ENCODE measurements at places on chromosomes 2 and 18. TPM values are rescaled to one million over a fixed set of nuclear protein-coding genes. Genes with fewer than 3 reads are reported as not detected.
A peak's percentile ranks its signal among the peaks of the same experiment; 100 is the strongest.

- no peak overlapping the region for H3K27ac ChIP-seq
- H3K4me3 ChIP-seq, result no peak overlapping the region
- H3K4me1 ChIP-seq, result peaks cover 12% of the 10 kb centered on the region
- no peaks in the 10 kb centered on the region for H3K36me3 ChIP-seq
- no peaks in the 10 kb centered on the region for H3K27me3 ChIP-seq
Observed at GRCh38 chr2:11490194-11490593, 24.2 kb upstream of the E2F6 start.

GRCh38 chr2:81747481-81748070 lies 1443.0 kb upstream of the LRRTM1 start:
- no peak overlapping the region for H3K27ac ChIP-seq
- no peaks in the 10 kb centered on the region for H3K27me3 ChIP-seq
- no peak for DNase-seq
- no peaks in the 10 kb centered on the region for H3K4me1 ChIP-seq
- H3K4me3 ChIP-seq, result no peak overlapping the region

PRKCE gene
- total RNA-seq, result 82.2 TPM

DNA sequence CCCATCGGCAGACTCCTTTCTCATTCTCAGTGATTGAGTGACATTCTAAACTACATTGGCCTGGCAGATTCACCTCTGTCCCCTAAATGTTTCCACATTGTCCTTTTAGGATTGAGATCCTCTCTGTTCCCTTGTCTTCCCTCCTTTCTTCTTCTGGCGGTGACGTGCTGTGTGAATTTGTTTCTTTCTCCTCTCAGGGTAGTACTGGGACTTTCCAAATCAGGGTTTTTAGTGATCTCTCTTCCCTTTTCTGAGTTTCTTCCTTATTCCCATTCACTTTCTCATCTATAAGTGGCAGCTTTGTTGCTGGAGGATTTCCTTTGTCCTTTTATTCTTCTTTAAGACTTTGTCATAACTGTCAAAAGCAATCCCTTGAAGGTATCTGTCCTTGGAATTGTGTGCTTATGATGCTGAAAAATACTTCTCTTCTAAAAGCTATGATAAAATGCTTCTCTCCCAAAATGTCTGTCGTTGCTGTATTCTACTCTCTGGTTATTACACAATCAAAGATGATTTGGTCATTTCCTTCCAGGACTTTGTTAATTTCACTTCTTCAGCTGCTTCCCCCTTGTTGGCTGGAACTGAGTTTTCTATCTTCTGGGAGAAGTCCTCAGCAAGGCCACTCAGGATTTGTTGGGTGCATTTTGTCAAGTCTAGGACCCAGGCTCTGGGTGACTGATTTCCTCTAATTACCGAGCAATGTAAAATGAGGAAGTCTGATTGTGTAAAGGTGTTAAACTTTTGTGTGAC lies 4.9 kb upstream of the IL1B start:
- no peaks in the 10 kb centered on the region for H3K36me3 ChIP-seq
- H3K4me1 ChIP-seq, result no peaks in the 10 kb centered on the region
- peak; percentile 26 for DNase-seq
- no peaks in the 10 kb centered on the region for H3K27me3 ChIP-seq
- no peak overlapping the region for H3K27ac ChIP-seq

ADAM23 gene
- total RNA-seq, result 1.6 TPM

- H3K4me1 ChIP-seq, result no peaks in the 10 kb centered on the region
- no peaks in the 10 kb centered on the region for H3K27me3 ChIP-seq
- H3K27ac ChIP-seq, result no peak overlapping the region
- no peaks in the 10 kb centered on the region for H3K36me3 ChIP-seq
Observed at GRCh38 chr18:55031979-55032378, 72.7 kb upstream of the CCDC68 start.

DNA sequence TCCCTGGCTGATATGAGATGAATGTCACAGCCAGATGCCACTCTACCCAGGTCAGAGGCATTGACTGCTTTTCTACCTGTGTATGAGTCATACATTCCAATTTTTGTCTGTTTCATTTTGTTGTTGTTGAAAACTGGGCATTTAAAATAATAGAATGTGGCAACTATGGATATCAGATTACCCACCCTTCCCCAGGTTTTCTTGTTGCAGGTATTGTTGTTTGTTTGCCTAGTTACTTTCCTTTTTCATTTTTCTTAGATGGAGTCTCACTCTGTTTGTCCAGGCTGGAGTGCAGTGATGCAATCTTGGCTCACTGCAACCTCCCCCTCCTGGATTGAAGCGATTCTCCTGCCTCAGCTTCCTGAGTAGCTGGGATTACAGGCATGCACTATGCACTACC lies 70.2 kb downstream of the LRRC30 start:
- no peaks in the 10 kb centered on the region for H3K4me1 ChIP-seq
- H3K36me3 ChIP-seq, result no peaks in the 10 kb centered on the region
- no peak overlapping the region for H3K27ac ChIP-seq
- DNase-seq, result no peak

MAP3K19 gene
- total RNA-seq, result 21.1 TPM

DNA sequence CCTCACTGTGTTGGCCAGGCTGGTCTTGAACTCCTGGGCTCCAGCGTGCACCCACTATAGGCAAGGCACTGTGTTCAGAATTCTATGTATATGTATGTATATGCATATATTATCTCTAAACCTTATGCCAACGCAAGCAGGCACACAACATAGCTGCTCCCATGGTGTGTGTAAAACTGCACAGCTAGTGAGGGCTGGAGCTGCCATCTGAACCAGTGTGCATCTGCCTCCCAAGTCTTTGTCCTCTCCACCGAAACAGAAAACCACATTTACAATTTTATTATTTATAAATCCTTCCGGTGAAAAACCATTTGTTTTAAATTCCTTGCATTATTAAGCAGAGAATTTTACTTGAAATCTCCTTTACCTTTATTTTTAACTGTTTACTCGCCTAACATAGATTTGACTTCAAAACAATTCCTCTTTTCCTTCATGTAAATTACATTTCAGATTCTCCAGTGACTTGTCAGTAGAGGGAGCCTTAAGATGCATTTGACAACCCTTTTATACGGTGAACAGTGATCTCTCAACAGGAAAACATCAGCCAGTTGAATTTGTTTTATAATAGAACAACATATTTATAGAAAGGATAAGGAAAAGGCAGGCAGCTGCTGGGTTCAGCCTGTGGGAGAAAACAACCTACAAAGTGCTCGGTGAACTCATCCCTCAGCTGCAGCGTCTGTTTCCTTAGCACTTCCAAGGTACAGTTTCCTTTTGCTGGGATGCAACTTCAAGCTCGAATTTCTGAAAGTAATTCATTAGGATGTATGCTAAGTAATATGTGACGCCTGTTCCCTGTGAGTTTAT lies 101.2 kb downstream of the MYT1L start:
- no peaks in the 10 kb centered on the region for H3K4me1 ChIP-seq
- H3K27me3 ChIP-seq, result no peaks in the 10 kb centered on the region

DNA sequence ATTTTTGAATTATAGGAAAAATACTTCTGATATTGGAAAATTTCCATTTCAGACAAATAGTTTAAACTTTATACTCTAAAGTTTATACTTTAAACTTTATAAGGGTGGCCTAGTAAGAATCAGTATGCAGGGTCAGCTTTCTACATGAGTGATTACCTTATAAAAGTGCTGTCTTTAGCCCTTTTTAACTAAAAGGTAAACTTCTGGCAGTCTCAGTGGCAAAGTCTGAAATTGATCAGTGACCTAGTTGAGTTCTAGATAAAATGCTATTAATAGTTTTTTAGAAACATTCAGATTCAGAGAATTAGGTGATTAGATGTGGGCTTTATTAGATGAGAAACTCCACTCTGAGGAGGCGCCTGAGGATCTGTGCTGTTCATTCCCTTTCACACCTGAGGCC lies 15.5 kb downstream of the GORASP2 start:
- no peak overlapping the region for H3K4me3 ChIP-seq
- no peak for DNase-seq
- H3K27me3 ChIP-seq, result no peaks in the 10 kb centered on the region
- no peak overlapping the region for H3K27ac ChIP-seq
- no peaks in the 10 kb centered on the region for H3K4me1 ChIP-seq
- H3K36me3 ChIP-seq, result no peaks in the 10 kb centered on the region

PRSS56 gene
- total RNA-seq, result not detected

DNA sequence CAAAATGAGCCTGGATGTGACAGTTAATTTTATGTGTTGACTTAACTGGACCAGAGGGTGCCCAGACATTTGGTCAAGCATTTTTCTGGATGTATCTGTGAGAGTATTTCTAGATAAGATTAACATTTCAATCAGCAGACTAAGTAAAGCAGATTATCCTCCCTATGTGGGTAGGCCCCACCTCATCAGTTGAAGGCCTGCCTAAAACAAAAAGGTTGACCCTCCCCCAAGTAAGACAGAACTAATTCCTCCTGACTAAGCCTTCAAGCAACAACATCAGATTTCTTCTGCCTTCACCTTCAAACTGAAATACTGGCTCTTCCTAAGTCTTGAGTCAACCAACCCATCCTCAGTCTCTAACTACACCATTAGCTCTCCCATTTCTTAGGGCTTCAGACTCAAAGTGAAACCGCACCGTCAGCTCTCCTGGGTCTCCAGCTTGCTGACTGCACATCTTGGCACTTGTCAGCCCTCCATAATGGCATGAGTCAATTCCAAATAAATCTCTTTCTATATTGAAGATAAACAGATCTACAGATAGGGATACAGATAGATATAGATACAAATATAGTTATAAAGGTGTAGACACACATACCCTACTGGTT lies 47.9 kb downstream of the MEMO1 start:
- no peaks in the 10 kb centered on the region for H3K36me3 ChIP-seq
- DNase-seq, result no peak
- H3K27ac ChIP-seq, result no peak overlapping the region
- H3K4me3 ChIP-seq, result no peak overlapping the region
- H3K27me3 ChIP-seq, result no peaks in the 10 kb centered on the region

DNA sequence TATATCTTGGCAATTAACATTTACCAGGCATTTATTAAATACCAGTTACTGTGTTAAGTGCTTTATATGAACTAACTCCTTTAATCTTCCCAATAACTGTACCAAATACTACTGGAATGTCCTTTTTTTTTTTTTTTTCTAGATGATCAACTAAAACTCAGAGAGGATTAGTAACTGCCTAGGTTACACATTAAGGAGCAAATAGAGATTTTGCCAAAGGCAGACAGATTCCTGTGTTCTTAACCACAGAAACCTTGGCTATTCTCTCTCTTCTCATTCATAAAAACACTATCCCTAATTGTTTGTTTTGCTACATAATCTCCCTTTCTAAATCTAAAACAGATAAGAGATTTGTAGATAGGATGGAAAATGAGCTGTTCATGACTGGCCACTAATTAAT lies 13.3 kb downstream of the DHX57 start:
- DNase-seq, result no peak
- H3K36me3 ChIP-seq, result peaks cover 43% of the 10 kb centered on the region
- H3K4me3 ChIP-seq, result no peak overlapping the region

RASGRP3 gene
- total RNA-seq, result 14.7 TPM

UGT1A4 gene
- total RNA-seq, result not detected

DNA sequence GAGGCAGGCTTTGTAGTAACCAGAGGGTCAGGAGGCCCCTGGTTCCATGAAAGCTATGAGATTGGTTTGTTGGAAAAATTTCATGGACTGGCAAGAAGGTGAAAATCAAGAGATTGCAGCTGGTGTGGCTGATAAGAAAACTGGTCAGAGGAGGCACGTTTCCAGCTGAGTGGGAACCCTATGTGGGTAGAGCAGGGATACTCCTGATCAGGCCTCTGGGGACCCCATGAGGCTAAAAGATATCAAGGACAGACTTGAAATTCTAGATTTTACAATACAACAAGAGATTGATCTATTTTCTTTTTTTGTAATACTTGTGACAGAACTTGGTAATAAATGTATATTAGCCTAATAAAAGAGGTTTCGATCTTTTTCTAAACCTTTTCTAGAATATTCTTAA lies 1615.1 kb downstream of the DPP10 start:
- no peaks in the 10 kb centered on the region for H3K36me3 ChIP-seq
- H3K27me3 ChIP-seq, result no peaks in the 10 kb centered on the region
- H3K4me3 ChIP-seq, result no peak overlapping the region

DNA sequence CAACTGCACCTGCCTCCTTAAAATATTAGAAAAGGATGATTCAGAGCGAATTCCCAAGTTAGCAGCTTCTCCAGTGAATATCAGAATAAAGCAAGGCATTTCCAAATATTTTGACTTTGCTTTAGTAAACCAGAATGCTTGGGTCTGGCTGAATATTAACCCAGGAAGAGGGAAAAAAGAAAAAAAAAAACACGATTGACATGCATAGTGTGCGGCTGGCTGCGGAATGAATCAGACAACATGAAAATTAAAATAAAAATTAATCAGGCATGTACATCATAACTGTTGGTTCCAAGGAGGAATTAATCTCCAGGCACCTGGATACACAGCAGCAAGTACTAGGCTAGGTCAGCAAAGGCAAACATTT lies 105.8 kb upstream of the NCKAP5 start:
- no peaks in the 10 kb centered on the region for H3K36me3 ChIP-seq
- no peaks in the 10 kb centered on the region for H3K27me3 ChIP-seq
- no peak for DNase-seq
- H3K4me1 ChIP-seq, result peaks cover 1% of the 10 kb centered on the region
- H3K27ac ChIP-seq, result no peak overlapping the region
